ENCODE measurements at places on chromosomes 12 and 14.

- no peak for DNase-seq
Measured at GRCh38 chr12:64993461-64993860, 127.6 kb downstream of the WIF1 start.

- DNase-seq = no peak
Measured at GRCh38 chr14:58954901-58955861, 233.3 kb upstream of the DAAM1 start.

DNA sequence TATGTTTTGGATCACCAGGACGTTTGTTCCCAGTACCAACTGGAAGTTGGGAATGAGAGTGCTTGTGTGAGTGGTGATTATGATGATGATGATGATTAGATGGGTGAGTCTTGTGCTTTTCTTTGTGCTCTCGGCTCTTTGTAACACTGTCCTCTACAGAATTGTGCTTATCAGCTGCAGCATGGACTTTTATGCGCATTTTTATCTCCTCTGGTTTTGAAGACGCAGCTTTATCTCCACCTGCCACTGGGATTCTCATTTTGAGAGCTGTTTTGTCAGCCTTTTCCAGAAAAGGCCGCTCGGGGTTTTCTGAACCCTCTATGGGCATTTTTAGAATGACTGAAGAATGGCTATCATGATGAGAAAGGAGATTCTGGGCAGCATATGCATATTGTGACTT is 11.5 kb upstream of the KANSL2 start:
- DNase-seq = no peak

DNA sequence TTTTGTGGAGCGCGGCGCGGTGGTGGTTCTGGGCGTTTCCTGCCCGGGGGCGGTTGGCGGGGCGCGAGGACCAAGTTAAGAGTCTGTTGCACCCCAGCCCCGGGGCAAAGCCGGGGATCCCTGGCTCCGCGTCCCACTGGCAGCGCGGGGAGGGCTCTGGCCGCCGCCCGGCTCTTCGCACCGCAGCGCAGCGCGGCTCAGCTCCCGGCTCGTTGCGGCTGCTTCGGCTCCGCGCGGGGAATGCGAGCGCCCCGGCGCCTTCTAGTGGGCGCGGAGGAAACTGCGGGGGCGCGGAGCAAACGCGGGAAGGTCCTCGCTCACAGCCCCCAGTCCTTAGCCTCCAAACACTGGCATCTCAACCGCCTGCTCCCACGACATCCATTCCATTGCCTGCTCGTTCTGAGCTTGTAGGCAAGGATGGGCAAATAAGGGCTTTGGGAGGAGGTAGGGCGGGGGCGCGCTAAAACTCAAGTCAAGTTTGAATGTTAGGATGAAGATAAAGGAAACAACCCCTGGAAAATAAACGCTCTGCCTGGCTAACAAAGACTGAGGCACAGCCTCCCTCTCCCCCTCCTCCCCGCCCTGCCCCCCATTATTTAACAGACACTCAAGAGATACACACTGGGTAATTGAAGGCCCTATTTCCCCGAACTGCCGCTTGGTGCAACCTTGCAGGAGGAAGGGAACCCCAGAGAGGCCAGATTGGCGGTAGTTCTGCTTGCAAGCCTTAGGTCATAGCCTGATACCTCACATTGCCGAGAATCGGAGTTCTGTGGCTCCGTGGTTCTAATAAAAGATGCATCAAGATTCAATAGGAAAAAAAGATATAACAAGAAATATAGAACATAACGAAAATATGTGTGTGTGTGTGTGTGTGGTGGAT is at the start of gene B4GALNT1:
TSS of gene B4GALNT1 (minus strand) at position 244 of the 883 bp plus-strand sequence. CDS start 1,069 bp downstream, outside the sequence.
- DNase-seq = peak; percentile 60

GRCh38 chr14:84493779-84494178 is 1036.2 kb upstream of the FLRT2 start:
- no peak for DNase-seq

- DNase-seq = no peak
Measured at GRCh38 chr12:73514672-73515071, 1023.0 kb upstream of the ATXN7L3B start.

GRCh38 chr14:104745431-104745830 is 7.5 kb upstream of the SIVA1 start:
- no peak for DNase-seq

- DNase-seq = no peak
Measured at GRCh38 chr12:100193085-100193484, 7.5 kb upstream of the ACTR6 start.

DNA sequence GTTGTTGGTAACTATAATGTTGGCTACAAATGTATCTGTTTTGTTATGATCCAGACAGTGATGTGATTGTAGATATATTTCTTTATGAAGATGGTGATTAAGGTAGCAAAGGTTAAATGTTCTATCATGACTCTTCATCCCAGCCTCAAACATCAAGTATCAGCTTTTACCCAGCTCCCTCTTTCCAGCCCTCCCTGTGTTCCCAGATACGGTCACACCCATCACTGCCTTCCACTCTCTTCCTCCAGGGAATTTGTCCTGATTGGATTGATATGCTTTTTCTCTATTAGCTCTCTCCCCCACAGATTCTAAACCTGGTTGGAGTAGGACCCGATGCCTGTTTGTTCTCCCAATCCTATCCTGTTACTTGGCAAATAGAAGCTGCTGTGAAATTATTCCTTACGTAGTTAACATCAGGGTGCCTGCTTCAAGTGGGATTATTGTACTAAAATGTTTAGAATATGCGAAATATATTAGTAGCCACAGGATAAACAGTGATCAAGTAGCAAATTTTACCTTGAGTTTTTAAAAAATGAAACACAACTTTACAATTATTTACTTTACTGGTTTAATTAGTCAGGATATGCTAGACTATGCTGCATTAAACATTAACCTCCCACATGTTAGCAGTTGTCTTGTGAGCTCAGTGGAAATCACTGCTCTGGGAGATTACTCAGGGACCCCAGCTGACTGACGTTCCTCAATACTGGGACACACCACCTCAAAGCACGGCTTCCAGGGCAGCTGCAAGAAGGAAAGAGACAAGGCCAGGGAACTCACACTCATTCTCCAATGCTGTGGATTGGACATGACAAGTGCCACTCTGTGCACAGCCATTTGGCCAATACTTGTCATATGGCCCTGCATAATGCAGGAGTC is 165.3 kb downstream of the ALX1 start:
- no peak for DNase-seq

DNA sequence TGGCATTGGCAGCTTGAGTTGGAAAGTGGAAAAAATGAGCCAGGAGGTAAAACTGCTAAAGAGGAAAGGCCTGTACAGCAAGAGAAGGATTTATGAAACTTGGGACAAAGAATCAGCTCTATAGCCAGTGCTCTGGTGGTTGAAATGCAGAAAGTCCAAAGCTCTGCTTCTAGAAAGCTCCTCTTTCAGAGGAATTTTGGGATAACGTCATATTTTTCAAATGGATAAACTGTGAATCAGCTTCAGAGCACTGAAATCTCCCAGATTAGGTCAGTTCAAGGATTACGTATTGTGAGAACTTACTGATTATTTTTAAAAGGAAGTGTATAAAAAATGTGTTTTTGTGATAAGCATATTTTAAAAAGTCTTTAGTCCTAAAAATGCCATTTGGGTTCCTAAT is 203.1 kb upstream of the CNOT2 start:
- DNase-seq = no peak

DNA sequence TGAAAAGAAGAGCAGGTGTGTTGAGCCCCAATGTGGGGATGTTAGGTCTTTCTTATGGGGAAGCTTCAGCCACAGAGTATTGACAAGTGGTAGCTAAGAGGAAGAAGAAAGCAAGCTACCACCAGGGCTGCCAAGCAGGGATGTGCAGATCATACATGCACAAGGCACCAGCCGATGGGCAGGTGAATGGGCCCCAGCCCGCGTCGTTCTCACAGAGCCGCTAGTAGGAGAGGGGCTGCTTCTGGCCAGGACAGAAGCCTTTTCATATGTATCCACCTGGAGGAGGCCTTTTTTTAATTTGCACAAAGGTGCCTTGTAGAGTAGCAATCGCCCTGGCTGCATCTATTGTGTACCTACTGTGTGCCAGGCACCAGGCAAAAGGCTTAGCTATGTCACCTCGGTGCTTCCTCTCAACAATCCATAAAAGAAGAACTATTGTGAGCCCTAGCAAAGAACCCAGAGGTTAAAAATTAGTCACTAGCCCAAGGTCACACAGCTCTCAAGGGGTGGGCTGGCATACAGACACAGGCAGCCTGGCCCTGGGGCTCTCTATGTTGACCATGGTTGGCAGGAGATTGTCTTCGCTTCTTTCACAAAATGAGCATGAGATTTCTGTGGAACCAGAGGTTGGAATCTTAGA is 8.2 kb downstream of the NUAK1 start:
- no peak for DNase-seq

DNA sequence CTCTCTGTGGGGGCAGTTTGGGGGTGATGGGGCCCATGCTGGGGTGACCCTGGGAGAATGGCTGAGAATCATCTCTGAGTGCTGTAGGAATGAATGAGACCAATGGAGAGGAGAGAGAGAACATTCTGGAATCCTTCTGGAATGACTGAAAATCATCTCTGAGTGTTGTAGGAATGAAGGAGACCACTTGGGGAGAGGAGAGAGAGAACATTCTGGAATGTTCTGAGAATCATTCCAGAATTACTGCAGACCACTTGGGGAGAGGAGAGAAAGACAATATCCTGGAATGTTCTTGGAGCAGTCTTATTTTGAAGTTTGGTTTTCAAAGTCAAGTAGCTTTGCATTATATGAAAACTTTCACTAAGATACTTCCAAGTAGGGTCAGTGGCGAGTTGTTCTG is 64.3 kb downstream of the ZNF664 start:
- DNase-seq = no peak

GRCh38 chr12:92561543-92561899 is 141.3 kb upstream of the PLEKHG7 start:
- no peak for DNase-seq

GRCh38 chr12:97650242-97650641 is 187.6 kb downstream of the RMST start:
- no peak for DNase-seq
